Stimulated activated CD8-positive, alpha-beta memory T cell treated with anti-CD3 and anti-CD28 coated beads, Interleukin-7, amount 100 ng/mL, for 1 hour (primary cell): ENCODE measurements at places on chromosomes 2 and 18.

- DNase-seq, result no peak
These were observed 148.7 kb downstream of the CTIF start for GRCh38 chr18:48687346-48688042.

GRCh38 chr2:31903109-31903780 is 107.6 kb downstream of the MEMO1 start:
- DNase-seq, result no peak

DNA sequence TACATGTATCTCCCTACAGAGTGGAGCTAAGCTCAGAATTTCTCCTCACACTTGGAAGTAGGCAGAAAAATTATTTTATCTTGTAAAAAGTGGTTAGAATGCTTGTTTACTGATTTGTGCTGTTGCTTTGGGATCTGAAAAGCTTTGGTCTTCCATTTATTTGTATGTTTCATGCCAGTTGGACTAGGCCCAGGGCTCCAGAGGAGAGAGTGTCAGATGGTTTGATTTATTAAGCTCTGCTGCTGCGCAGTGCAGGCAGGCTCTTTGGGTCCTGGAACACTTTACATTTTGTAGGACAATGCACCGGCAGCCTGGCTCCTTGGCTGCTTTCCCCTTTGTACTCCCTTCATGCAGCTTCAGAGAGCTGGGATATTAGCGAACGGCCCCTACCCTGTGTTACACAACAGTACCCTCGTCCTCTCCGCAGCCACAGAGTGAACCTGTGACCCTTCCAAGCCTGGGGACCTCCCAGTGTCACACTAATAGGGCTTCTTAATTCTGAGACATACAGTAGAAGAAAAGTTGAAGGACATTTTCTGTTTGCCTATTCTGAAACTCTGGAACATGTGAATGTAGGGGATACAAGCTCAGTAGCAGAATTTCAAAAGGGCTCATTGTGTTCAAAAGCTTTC is 56.7 kb upstream of the EML6 start:
- no peak for DNase-seq

GRCh38 chr2:39837856-39838453 is 58.9 kb upstream of the THUMPD2 start:
- no peak for DNase-seq

- DNase-seq, result no peak
These were observed 93.9 kb upstream of the RMDN2 start for GRCh38 chr2:37831081-37831780.

DNA sequence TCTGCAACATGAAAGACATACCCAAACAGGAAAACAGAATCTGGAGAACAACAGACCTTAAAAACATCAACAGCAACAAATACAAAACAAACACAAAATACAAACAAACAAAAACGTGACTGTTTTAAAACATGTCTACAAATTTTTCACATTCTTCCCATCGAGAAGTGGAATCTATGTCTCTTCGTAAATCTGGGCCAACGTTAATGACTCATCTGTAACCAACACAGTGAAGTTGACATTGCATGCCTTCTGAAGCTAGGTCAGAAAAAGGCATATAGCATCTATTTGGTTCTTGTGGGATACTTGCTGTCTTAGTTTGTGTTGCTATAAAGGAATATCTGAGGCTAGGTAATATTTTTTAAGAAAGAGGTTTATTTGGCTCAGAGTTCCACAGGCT is 269.0 kb upstream of the FBXO11 start:
- no peak for DNase-seq

DNA sequence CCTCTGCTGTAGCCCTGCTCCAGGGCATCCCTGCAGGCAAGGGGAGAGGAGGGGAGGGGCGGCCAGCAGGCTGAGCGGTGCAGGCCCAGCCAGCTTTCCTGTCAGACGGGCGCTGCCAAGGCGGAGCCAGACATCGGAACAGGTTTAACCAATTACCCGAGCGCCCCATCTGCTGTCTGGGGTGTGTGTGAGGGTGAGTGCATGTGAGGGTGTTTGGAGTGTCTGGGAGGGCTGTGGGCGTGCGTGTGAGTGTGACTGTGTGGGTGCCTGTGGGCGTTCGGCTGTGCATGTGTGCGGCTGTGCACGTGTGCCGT is 20.0 kb downstream of the EMX1 start:
- DNase-seq, result no peak

GRCh38 chr18:11005528-11005927 is 143.8 kb downstream of the PIEZO2 start:
- DNase-seq, result no peak

DNA sequence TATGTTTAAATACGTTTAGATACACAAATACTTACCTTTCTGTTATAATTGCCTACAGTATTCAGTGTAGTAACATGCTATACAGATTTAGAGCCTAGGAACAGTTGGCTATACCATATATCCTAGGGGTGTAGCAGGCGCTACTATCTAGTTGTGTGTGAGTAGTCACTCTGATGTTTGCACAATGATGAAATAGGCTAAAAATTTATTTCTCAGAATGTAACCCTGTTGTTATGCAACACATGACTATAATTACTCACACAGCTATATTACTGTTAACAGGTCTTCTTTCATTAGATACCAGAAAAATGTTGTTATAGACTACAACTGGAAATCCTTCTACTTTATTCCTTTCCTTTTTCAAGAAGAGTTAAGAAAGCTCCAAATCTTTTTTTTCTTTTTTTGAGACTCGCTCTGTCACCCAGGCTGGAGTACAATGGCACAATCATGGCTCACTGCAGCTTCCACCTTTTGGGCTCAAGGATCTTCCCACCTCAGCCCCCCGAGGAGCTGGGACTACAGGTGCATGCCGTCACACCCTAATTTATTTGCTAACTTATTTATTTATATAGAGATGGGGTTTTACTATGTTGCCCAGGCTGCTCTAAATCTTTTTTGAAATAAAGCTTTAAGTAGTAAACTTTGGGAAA is 48.5 kb downstream of the C2orf74 start:
- DNase-seq, result no peak

- no peak for DNase-seq
These were observed 132.7 kb downstream of the ALPK2 start for GRCh38 chr18:58496231-58496630.

DNA sequence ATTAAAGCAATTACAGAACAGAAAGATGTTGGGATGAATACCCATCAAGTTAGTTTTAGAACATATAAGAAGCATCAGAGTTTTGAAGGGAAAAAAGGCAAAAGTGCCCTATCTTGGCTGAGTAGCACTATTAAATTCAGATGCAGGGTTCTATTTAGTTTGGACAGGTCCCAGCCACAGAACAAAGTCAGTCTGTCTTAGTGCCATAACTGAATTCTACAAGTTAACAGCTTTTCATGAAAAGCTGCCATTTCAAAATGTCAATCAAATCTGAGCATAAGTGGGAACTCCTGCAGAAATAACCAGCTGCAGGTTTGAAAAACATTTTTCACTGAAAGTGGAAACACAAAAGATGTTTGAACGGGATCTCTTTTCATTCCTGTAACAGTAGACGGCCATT is 160.4 kb downstream of the SRBD1 start:
- no peak for DNase-seq
